ENCODE measurements at places on chromosomes 5 and 9.
A peak's percentile ranks its signal among the peaks of the same experiment; 100 is the strongest.

- DNase-seq = no peak
Measured at GRCh38 chr9:99075246-99075912, 29.5 kb upstream of the TGFBR1 start.

DNA sequence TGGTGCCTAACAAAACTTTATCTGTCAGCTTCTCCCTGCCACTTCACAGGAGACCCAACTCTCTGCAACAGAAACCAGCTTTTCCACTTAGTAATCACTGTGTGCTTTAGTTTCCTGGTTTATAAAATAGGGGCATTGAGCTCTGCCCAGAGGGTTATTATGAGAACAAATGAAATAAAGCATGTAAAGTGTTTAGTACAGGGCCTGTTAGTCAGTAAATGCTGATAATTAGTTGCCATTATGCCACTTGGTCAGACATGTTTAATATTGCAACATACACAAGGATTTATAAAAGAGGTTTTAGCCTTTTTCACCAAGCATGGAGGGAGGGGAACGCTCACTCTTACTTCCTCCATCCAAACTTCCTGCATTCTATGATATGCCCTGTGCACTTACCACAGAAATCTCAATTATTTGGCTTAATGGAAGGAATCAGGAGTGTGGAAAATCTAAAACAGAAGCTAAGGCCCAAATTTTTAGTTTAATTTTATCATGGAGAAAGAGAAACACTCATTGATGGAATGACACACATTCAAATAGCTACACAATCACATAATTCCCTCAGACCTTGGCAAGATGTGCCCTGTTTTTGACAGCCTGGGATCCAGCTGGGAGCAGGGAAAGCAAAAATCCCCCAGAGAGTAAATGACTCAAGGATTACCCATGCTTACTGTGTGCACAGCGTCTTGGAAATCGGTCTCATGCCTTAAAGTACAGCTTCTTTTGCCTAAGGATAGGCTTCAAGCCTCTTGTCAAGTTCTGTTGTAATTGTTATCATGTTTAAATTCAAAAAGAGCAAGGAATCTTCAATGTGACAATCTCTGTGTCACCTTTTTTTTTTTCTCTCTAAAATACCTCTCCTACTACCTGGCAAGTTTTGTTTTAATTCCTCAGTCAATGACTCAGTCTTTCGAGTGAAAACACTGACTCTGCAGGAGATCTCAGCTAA lies 34.0 kb downstream of the ZNF474 start:
- DNase-seq = no peak

GRCh38 chr5:75648712-75649111 lies 37.5 kb downstream of the ANKDD1B start:
- no peak for DNase-seq

DNA sequence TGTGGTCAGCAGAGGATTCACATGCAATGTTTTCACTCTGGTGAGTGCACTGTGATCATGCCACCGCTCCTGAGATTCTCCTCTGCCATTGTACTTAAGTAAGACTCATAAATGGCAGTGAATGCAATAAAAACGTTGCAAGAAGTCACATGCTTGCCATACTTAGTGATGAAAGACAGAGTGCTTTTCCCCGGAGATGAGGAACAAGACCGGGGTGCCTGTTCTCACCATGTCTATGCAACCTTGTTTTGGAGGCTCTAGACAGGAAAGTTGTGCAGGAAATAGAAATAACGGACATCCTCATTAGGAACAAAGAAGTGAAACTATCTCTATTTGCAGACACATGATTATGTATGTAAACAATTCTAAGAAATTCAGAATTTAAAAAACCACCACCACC lies 84.7 kb upstream of the IRX2 start:
- DNase-seq = no peak

DNA sequence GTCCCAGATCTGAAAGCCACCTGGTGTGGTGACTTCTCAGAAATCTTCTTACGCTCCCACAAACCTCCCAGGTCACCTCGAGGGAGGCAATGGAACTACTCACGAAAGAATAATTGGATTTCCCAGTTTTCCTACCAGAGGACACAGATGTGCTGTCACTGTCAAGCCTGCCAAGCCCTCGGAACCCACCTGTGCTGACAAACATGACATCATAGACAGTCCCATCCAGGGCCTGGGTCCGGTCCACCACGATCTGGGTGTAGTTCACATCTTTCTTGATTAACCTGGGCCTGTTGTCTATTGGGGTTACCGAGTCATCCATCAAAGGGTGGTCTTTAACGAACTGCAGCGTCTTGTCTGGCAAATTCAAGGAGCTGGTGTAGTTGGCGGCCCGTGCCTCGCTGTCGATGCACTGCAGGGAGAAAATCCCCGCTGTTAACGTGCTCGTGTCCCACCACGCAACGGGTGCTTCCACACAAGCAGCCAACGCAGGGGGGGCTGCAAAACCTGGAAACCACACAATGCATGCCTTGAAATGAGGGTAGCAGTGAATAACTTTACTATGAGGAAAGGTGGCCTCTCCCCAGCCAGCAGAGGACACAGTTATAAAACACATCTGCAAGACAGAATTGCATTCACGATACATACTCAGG lies 69.0 kb downstream of the SECISBP2 start:
- DNase-seq = no peak

DNA sequence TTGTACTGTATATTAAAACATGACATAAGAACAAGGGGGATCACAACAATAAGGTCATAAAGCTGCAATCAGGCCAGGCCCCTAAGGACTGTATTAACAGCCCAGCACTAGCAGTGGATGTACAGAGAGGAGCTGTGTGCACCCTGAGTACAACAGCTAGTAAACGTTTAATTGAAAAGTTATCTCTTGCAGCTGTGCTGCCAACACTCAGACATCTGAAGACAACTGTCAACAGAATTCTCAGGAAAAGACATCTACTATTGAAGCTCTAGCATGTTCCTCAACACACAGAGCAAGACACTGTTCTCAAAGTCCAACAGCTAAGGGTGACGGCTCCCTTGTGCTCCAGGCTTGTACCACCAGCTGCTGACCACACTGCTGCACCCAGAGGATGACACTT lies 199.6 kb downstream of the DCP2 start:
- no peak for DNase-seq

DNA sequence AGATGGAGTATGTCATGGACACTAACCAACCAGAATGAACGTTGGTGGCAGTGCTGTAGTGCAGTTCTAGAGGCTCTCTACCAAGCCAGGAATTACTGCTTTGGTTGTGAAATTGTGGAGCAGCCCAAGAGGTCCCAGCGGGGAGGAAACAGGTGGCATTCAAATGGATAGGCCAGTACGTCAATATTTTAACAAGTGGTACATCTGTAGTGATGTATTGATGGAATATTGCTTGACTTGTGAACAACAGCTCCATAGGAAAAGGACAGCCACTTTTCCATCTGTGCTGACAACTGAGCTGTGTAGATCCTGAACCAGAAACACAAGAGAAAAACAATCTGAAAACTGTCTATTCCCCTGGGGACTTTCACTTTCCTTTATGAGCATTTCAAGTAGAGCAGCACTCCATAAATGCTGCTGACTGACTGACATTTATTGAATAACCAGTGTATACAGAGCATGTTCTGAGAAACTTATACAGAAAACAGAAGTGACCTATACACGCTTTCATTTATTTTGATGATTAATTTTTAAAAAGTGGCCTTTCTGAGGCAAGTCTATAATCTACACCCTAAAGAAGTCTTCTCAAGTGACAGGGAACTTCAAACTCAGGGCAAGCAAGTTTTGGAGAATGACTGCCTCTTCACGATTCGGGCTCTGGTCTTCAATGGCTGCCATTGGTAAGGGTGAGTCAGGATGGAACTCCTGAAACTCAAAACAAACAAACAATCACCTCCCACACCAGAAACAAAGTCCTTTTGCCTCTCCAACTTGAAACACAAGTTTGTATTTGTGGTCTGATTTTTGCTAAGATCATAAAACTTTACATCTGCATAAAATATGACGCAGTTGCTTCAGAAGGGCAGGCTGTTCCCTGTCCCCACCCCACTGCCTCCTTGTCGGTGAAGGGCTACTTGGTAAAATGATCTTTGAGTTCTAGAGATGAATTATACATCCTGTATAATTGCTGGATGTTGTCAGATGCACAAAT lies 362.4 kb downstream of the NDUFS4 start:
- DNase-seq = no peak

GRCh38 chr5:87099968-87100367 lies 167.7 kb upstream of the RASA1 start:
- DNase-seq = no peak

GRCh38 chr5:153135411-153135810 lies 355.1 kb upstream of the GRIA1 start:
- DNase-seq = no peak

DNA sequence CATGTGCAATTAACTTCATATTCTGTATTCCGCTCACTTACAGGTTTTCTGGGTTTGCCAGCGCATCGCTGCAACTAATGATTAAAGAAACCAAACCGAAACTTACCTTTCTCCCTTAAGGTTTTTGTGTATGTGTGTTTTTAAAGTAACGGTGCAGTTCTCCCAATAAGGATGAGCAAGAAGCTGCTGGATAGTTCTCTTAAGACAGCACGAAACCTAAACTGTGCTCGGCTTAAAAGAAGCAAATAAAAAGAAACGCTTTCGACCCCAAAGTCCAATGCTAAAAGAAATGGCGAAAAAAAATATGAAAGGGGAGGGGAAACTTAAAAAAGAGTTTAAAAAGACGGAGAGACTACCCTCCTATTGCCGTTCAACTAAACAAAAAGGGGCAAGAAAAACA lies 340 bp downstream of the ELAVL2 start:
- DNase-seq = no peak

GRCh38 chr5:45093377-45093776 lies 284.6 kb downstream of the MRPS30 start:
- no peak for DNase-seq

GRCh38 chr5:9415566-9415965 lies 130.3 kb downstream of the SEMA5A start:
- no peak for DNase-seq

GRCh38 chr9:135830496-135830895 lies 76.8 kb downstream of the CAMSAP1 start:
- no peak for DNase-seq

DNA sequence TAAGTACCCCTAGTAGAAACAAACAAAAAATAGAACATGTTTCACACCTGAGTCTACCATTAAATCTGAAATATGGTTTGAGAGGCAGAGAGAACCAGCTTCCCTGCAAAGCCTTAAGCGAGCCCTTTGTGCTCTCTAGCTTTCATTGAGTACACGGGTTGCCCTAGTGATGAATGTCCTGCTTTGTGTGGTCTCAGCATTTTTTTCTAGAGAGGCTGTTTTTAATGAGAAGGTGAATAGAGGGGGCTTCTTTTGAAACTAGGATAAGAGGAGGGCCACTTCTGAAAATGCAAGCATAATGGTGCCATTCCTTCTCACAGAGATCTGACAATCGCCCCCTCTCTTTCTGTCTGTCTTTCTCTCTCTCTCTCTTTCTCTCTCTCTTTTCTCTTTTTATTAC lies 131.3 kb downstream of the MACIR start:
- no peak for DNase-seq

DNA sequence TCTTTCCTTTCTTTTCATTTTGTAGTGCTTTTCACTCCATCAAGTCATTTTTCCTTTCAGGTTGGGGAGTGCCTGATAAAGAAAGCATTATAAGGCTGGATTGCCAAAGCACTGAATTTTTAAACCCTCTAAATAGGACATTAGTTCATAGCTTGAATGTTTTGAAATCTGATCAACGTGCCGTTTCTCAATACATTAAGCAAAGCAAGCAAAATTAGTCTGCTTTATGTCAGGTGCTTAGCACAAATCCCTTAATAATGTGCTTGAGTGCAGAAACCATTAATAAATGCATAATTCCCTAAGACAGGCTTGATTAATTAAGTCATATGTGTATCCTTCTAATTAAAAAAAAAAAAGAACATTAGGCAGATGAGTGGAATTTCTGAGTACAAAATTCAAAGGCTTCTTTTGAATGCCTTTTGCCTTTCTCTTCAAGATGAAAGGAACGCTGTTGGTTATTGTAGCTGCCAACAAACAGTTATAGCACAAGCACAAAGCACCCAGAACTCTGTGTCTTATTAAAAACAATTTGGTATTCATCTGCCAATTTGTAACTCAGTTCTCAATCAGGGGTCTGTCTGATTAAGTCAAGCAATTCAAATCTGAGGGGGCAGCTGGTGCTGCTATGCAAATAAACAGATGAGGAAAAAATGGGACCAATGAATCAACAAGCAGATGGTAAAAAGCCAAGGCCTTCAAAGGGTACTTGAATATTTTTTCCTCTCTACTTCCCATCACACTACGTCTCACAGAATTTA lies 233.7 kb downstream of the TLE1 start:
- DNase-seq = no peak

GRCh38 chr5:149345147-149345891 lies at the start of gene GRPEL2:
TSS of gene GRPEL2 (plus strand) at chr5:149345499. CDS start at chr5:149345540, 41 bp downstream.
- DNase-seq = peak; percentile 86

DNA sequence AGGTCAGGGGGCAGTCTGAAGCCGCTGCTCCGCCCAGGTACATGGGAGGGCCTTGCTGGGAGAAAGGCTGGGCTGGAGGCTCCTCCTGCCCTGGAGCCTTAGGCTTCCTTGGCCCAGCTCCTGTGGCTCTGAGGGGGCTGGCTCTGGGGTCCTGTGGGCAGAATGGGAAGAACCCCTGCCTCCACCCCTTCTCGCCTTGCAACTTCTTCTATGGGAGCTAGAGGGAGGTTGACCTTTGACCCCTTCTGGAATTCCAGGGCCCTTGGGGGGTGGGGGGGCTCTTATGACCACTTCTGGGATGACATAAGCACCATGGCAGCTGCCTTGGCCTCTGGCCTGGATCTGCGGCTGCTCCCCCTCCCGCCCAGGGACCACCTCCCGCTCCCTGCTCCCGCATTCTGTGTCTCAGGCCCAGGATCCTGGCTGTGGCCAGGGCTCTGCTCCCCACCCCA lies 32.2 kb downstream of the IER5L start:
- no peak for DNase-seq

- no peak for DNase-seq
Measured at GRCh38 chr5:73793911-73794310, 167.9 kb downstream of the ARHGEF28 start.

DNA sequence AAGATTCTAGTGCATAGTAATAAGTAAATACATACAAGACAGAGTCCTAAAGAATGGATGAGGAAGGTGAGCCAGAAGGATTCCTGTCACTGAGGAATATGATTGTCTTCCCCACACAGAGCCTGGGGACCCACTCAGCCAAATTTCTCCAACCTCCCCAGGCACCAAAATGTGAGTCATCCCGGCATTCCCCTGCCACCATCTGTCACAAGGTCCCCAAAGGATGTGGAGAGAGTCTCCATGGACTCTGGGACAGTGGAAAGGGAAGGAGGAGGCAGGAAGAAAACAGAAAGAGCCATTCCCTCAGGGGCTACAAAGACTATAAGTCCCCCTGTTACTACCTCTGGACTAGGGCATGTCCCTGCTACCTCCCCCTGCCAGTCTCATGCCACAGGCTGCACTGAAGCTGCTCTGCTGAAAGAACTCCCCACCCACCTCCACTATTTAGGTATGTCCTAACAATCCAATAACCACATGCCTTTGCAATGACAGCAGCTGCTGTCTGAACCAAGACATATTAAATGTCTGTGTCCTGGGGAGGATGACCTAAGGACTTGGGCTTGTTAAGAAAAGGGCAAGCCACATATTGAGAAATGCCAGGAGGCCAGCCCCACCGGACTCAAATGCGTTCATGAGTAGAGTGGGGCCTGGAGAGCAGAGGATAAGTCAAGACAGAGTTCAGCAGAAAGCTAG lies 10.7 kb upstream of the OR5C1 start:
- no peak for DNase-seq

GRCh38 chr9:107755246-107755645 lies 265.7 kb upstream of the KLF4 start:
- no peak for DNase-seq
